ENCODE measurements at places on chromosomes 5 and 9. TPM values are rescaled to one million over a fixed set of nuclear protein-coding genes. Genes with fewer than 3 reads are reported as not detected.

GRCh38 chr9:93268551-93269314 is 84.8 kb downstream of the WNK2 start:
- ATAC-seq, result peak; percentile 63

DNA sequence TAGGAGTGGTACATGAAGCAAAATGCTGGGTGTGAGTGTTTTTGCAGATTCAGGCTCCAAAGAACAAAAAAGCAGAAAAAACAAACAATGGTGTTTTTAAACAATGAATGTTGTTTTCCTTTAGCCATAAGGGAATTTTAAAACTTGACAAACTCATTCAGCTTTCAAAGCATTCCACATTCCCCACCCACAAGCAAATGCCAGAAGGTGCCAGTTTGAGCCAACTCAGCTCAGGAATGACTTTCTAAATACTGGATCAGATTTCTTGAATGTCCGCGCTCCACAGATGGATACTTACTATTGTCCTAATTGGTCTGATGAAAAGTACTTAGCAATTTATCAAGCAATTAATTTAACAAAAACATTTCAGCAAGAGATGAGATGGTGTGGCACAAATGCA is 12.9 kb upstream of the MOB3B start:
- no peak for ATAC-seq

The DCAF12 gene
- total RNA-seq, result 39.5 TPM

The FGF10 gene
- total RNA-seq, result 0.20 TPM

Data from esophagus mucosa (tissue), 1 donor.